ENCODE measurements at places on chromosomes 2 and 18.

- no peak for DNase-seq
Observed at GRCh38 chr18:65822826-65823225, 72.0 kb downstream of the CDH7 start.

DNA sequence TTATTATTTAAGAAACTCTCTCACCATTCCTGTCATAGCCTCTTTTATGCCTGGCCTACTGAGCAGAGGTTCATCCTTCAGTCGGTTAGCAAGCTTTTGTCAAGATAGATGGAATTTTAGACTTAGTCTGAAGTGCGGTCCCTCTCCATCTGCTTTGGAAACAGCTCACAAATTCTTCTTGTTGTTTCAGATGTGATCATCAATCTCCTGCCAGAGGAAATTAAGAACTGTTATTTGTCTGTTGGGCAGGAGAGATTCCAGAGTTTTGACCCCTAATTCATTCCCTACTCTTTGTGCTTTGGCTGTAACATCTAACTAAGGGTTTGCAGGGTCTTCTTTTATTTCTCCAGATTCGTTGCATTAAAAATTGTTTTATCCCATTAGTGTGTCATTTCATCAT is 56.4 kb downstream of the LRRTM1 start:
- DNase-seq: no peak

GRCh38 chr2:70702711-70703395 is 65.1 kb downstream of the ADD2 start:
- DNase-seq: no peak

GRCh38 chr18:33076601-33077000 is 303.8 kb upstream of the KLHL14 start:
- no peak for DNase-seq

GRCh38 chr2:237434866-237435311 is 20.9 kb upstream of the COL6A3 start:
- peak; percentile 55 for DNase-seq

- DNase-seq: no peak
Observed at GRCh38 chr18:21904856-21905255, 164.3 kb downstream of the MIB1 start.

GRCh38 chr2:3105814-3106569 is 271.6 kb downstream of the EIPR1 start:
- DNase-seq: no peak

- DNase-seq: no peak
Observed at GRCh38 chr2:56476509-56477071, 292.8 kb downstream of the CCDC85A start.

DNA sequence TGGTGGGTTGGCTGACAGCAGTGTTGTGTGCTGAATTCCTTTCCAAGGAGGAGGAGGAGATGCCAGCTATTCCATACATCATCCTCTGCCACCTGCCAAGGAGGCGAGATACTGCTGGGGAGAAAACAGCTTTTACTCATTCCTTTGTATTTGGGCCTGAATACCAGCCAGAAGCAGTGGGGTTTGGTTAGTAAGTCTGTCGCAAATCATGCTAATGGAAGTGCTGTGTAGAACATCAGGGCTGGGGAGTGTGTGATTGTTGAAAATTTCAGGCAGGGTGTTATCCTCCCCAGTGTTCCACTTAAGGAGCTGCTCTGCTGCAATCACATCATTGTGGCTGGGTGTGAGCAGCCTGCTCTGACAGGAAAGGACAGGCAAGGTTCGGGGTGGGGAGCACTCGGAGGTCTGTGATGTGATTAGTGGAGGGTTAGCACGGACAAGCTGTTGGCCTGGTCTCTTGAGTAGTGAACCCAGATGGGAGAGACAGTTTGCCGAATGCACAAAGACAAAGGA is 128.2 kb upstream of the DLX2 start:
- no peak for DNase-seq

- no peak for DNase-seq
Observed at GRCh38 chr2:233436691-233437438, 82.6 kb downstream of the DGKD start.

All from activated T-helper 1 cell treated with Interleukin-2 at 50 U/mL for 16 hours (primary cell).